ENCODE measurements at places on chromosomes 12 and 14.

GRCh38 chr12:128792398-128792797 is 31.4 kb downstream of the SLC15A4 start:
- no peak for DNase-seq

DNA sequence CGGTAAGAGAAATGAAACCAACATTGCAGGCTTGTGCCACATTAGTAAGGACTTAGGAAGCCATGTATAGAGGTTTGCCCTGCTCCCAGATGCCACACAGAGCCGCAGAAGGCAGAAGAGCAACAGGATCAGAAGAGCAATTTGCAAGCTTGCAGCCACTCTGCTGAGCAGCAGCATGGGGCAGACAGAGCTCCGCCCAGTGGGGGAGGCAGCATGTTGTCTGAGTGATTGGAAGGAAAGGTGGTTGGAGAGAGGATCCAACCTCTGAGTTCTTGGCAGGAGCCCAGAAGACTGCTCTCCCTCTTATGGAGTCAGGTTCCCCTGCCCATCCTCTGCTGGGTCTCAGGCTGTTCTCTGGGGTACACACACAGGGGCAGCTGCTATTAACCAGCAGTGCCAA is 2.3 kb upstream of the KRT6A start:
- no peak for DNase-seq

- DNase-seq: no peak
Observed at GRCh38 chr12:22318108-22318737, 16.3 kb downstream of the ST8SIA1 start.

- peak; percentile 83 for DNase-seq
Observed at GRCh38 chr12:56521590-56522371, at the start of gene RBMS2. TSS of gene RBMS2 (plus strand) at chr12:56521820. CDS start at chr12:56522024, 204 bp downstream.

- no peak for DNase-seq
Observed at GRCh38 chr12:39868328-39868725, 237.6 kb downstream of the SLC2A13 start.

- no peak for DNase-seq
Observed at GRCh38 chr12:120314220-120314619, 12.1 kb downstream of the SIRT4 start.

GRCh38 chr12:48175613-48176416 is 7.6 kb upstream of the CCDC184 start:
- DNase-seq: no peak

- no peak for DNase-seq
Observed at GRCh38 chr12:105157606-105158005, 50.1 kb downstream of the WASHC4 start.

DNA sequence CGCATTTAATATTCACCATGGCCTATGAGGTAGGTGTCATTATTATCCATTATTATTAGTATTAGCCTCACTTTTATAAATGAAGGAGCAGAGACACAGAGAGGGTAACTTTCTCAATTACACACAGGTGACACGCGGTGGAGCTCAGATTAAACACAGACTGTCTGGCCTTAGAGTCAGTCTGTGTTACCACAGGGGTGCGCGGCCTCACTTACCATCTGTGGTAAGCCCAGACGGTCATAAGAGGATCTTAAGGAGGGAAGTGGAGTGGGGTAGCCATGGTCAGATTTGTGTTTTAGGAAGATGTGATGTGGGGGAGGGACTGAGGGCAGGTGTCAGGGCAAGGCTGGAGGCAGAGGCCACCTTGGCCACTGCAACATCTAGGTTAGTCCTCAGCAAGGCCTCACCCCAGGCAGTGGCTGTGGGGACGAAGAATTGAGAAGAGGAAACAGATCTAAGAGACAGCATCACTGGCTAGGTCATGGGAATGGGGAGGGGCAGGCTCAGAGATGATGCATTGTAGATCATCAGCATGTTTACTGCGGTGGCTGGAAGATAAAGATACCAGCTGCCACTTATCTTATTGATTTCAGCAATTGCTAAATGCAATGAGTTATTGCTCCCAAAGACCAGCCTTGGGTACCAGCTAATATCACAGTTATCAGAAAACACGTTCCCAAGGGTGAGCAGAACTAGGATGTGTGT is 67.1 kb downstream of the SERPINA3 start:
- DNase-seq: no peak

- no peak for DNase-seq
Observed at GRCh38 chr14:24630872-24631477, 3.0 kb downstream of the GZMB start.

- DNase-seq: no peak
Observed at GRCh38 chr14:102620413-102620812, 28.0 kb downstream of the RCOR1 start.

GRCh38 chr14:104773505-104774452 is 20.8 kb downstream of the SIVA1 start:
- no peak for DNase-seq

DNA sequence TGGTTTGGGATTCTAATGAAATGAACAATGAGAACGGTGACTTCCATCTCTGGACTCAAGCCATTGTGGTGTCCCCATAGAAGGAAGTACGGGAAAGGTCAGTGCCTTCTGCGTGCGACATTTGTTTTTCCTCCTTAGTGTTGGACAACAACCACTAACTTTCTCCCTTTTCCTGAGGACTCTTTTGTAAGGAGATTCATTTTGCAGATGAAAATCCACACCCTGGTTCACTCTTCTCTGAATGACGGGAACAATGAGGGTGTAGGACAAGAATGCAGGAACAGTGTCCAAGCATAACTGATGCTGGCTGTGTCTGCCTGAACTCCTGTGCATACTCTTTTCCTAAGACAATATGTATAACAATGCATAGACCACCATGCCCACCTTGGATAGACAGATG is 176.4 kb downstream of the STXBP6 start:
- no peak for DNase-seq

- DNase-seq: no peak
Observed at GRCh38 chr14:43249116-43249515, 1258.0 kb downstream of the FSCB start.

DNA sequence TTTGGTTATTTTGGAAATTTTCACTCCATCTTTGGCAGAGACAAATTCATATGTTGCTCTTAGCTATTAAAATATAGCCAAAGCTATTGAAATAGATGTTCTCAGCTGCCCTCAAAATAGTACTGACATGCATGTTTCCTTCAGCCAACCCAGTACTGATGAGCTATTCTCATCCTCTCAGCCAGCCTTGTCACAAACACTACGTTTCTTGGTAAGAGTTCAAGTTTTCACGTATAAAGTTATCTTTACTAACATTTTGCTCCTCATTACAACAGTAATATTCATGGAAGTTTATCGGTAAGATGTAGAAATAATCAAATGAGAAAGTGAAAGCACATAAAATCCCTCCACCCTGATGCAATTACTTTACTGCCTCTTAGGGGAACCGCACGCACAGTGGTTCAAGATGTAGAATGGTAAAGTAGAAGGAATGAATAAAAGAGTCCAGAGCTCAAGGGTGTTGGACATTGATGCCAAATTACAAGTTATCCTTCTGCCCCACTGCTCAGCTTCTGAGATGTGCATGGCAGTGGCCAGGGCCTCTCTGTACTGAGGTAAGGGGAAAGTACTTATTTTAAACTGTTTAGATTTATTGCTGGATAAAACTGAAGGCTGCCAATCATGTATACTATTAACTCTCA is 20.7 kb downstream of the GCH1 start:
- DNase-seq: no peak

DNA sequence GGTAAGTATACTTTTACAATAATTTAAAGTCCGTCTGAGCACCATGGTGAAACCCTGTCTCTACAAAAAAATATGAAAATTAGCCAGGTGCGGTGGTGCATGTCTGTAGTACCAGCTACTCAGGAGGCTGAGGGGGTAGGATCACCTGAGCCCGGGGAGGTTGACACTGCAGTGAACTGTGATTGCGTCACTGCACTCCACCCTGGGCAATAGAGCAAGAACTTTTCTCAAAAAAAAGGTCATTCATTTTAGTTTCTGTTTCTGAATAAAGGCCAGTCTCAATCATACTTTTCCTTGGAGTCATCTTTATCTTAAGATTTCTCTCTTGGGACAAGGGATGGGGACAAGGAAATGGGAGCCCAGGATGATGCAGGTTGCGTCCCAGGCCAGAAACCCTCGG is 12.9 kb downstream of the ANKRD13A start:
- no peak for DNase-seq

DNA sequence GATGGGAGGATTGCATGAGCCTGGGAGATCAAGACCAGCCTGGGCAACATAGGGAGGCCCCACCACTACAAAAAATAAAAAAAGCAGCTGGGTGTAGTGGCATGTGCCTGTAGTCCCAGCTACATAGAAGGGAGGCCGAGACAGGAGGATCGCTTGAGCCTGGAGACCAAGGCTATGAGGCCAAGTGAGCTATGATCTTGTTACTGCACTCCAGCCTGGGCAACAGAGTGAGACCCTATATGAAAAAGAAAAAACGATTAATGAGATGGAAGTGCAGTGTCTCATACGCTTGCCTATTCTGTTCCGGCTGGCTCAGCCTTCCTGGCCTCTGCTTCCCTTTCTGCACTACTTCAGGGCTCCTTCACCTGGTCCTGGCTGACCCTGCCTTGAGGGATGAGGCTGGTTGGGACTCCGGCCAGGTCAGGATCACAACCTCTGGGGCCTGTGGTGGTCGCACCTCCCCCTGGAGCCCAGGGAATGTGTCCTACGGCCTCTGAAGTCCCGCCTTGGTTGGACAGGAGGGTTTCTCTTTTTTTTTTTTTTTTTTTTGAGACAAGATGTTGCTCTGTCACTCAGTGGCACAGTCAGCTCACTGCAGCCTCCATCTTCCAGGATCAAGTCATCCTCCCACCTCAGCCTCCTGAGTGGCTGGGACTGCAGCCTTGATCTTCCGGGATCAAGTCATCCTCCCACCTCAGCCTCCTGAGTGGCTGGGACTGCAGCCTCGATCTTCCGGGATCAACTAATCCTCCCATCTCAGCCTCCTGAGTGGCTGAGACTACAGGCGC is 10.7 kb downstream of the TEDC1 start:
- no peak for DNase-seq

- no peak for DNase-seq
Observed at GRCh38 chr12:51970904-51971646, 19.6 kb downstream of the ACVR1B start.

GRCh38 chr14:61285364-61285763 is 4.2 kb upstream of the TMEM30B start:
- no peak for DNase-seq

DNA sequence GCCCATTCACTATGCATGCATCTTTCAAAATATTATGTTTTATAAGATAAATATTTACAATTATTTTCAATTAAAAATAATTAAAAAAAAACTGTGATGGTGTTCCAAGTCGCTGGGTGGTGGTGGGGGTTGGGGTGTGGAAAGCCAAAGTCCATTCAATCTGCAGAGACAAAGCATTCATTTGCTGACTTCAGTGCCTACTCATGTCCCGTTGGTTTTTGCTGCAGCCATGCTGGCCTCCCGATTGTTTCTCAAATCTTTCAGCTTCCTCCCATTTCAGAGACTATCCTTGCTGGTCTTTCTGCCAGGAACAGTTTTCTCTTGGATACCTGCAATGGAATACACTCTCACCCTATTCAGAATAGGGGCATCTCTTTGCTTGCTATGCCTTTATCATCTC is 331.5 kb upstream of the NOVA1 start:
- no peak for DNase-seq

- DNase-seq: no peak
Observed at GRCh38 chr12:109466305-109466704, 10.8 kb downstream of the KCTD10 start.

DNA sequence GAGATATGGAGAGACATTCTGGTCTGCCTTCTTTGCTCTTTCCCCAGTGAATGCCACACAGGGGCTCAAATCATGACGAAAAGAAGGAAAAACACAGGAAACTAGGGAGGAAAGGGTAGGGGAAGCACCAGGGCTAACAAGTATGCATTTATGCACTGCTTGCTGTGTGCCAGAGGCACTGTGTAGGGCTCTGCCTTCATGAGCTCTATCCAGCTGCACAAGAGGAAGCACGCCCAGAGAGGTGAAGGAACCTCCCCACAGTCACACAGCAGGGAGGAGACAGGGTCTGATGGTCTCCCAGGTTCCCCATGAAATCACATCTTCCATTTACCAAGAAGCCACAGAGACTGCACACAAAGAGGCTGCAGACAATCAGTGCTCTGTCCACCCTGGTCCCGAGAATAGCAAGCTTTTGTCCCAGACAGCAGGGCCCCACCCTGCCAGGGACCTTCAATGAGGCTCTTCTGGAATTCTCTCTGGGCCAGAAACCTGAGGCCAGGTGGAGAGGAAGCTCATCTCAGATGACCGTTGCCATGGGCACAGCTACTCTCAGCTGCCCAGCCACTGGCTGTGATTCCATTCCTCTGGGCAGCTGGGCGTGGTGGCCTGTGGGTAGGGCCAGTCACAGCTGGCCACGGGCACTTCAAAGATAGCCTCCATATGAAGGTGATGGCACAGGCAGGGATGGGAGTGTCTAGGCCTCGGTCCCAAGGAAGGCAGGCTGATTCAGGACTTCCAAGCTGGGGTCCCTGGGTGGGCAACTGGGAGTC is 7.3 kb upstream of the TRPV4 start:
- DNase-seq: no peak

GRCh38 chr12:104604070-104604994 is 147.6 kb downstream of the CHST11 start:
- DNase-seq: peak; percentile 81

- DNase-seq: no peak
Observed at GRCh38 chr14:105381446-105382342, 16.6 kb upstream of the TEX22 start.

GRCh38 chr14:90429754-90430153 is 32.9 kb downstream of the CALM1 start:
- no peak for DNase-seq
